ENCODE measurements at places on chromosomes 2 and 18.

GRCh38 chr2:226799976-226800940 lies 638 bp upstream of the IRS1 start:
- no peak for DNase-seq
- peaks cover 81% of the 10 kb centered on the region for H3K27me3 ChIP-seq
- peak overlapping the region; percentile 68 for H3K4me3 ChIP-seq
- H3K4me1 ChIP-seq, result peaks cover 10% of the 10 kb centered on the region
- H3K27ac ChIP-seq, result peak overlapping the region; percentile 91

DNA sequence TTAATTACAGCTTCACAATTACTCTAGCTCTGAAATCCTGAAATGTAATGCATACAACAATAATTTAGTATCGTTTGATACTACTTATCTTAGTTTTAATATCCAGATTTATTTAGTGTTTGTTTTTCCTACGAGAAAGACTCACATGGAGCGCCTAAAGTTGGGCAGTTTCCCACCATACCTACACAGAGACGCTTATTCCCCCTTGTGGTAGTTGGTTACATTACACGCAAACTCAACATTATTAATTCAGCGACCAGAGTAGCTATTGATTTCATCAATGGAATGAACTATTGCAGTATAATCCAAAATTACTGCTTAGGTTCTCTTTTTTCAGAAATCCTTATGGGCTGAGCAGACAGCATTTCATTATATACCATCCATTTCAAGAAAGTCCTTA lies 164.0 kb upstream of the REG3G start:
- no peak overlapping the region for H3K4me3 ChIP-seq
- no peaks in the 10 kb centered on the region for H3K27me3 ChIP-seq
- H3K27ac ChIP-seq, result no peak overlapping the region
- DNase-seq, result no peak
- no peaks in the 10 kb centered on the region for H3K36me3 ChIP-seq

DNA sequence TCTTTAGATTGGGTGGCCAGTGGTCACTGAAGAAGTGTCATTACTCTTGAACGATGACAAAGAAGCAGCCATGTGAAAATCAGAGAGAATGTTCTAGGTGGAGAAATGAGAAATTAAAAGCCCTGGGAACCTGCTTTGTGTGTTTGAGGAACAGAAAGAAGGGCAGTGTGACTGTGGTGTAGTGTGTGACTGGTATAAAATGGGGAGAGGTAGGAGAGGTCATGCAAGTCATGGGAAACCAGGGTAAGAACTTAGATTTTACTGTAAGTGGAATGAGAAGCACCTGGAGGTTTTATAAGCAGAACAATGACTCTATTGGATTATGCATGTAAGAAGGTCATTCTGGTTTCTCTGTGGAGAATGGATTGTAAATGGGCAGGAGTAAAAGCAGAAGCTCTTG lies 12.2 kb downstream of the ICOS start:
- H3K36me3 ChIP-seq, result no peaks in the 10 kb centered on the region
- H3K4me1 ChIP-seq, result no peaks in the 10 kb centered on the region
- H3K27ac ChIP-seq, result no peak overlapping the region
- no peak overlapping the region for H3K4me3 ChIP-seq
- H3K27me3 ChIP-seq, result no peaks in the 10 kb centered on the region
- no peak for DNase-seq

DNA sequence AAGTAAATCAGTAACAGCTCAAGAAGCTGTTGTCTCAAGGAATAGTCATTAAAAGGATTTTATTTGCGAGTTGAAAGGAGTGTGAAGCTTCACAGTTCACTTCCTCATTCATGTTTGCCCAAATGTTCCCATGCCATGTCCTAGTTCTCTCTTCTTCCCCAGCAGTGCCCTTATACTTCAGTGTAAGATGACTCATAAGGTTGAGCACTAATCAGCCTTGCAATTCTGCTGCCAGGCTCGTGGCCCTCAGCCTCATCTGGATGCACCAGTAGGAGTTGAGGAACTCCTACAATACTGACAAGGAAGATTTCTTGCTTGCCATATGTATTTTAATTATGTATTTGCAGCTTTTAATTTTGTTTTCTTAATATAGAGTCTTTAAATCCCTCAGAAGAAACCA lies 1980.4 kb downstream of the SUCLG1 start:
- H3K27ac ChIP-seq, result no peak overlapping the region
- no peaks in the 10 kb centered on the region for H3K4me1 ChIP-seq
- H3K4me3 ChIP-seq, result no peak overlapping the region
- DNase-seq, result peak; percentile 32
- H3K27me3 ChIP-seq, result no peaks in the 10 kb centered on the region
- H3K36me3 ChIP-seq, result no peaks in the 10 kb centered on the region

- no peak overlapping the region for H3K27ac ChIP-seq
- H3K36me3 ChIP-seq, result no peaks in the 10 kb centered on the region
- no peaks in the 10 kb centered on the region for H3K27me3 ChIP-seq
These were observed 325.4 kb downstream of the SMAD2 start for GRCh38 chr18:47605093-47605492.

- H3K27me3 ChIP-seq, result no peaks in the 10 kb centered on the region
- H3K36me3 ChIP-seq, result no peaks in the 10 kb centered on the region
- H3K4me3 ChIP-seq, result no peak overlapping the region
- no peak for DNase-seq
- H3K4me1 ChIP-seq, result no peaks in the 10 kb centered on the region
These were observed 177.9 kb downstream of the NRP2 start for GRCh38 chr2:205860181-205860580.

- H3K4me3 ChIP-seq, result peak overlapping the region; percentile 57
- peaks cover 13% of the 10 kb centered on the region for H3K4me1 ChIP-seq
- H3K27me3 ChIP-seq, result no peaks in the 10 kb centered on the region
These were observed 556 bp downstream of the CYRIA start for GRCh38 chr2:16664809-16665747.

GRCh38 chr2:116487336-116487735 lies 1327.2 kb upstream of the DDX18 start:
- no peak overlapping the region for H3K27ac ChIP-seq
- no peak overlapping the region for H3K4me3 ChIP-seq
- no peaks in the 10 kb centered on the region for H3K4me1 ChIP-seq
- H3K27me3 ChIP-seq, result no peaks in the 10 kb centered on the region
- DNase-seq, result no peak

DNA sequence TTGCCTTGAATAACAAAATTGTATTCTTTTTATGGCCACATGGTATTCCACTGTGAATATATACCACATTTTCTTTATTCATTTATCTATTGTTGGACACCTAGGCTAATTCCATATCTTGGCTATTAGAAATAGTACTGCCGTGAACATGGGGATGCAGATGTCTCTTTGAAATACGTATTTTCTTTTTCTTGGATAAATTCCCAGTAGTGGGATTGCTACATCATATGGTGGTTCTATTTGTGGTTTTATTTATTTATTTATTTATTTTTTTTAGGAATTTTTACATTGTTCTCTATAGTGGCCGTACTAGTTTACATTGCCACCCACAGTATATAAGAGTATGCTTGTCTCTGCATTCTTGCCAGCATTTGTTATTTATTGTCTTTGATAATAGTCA lies 679.8 kb upstream of the NRXN1 start:
- H3K4me1 ChIP-seq, result no peaks in the 10 kb centered on the region
- H3K27me3 ChIP-seq, result no peaks in the 10 kb centered on the region
- DNase-seq, result no peak
- no peak overlapping the region for H3K4me3 ChIP-seq

GRCh38 chr2:180578441-180578840 lies 402.0 kb upstream of the UBE2E3 start:
- H3K4me1 ChIP-seq, result no peaks in the 10 kb centered on the region
- H3K27ac ChIP-seq, result no peak overlapping the region
- H3K4me3 ChIP-seq, result no peak overlapping the region

DNA sequence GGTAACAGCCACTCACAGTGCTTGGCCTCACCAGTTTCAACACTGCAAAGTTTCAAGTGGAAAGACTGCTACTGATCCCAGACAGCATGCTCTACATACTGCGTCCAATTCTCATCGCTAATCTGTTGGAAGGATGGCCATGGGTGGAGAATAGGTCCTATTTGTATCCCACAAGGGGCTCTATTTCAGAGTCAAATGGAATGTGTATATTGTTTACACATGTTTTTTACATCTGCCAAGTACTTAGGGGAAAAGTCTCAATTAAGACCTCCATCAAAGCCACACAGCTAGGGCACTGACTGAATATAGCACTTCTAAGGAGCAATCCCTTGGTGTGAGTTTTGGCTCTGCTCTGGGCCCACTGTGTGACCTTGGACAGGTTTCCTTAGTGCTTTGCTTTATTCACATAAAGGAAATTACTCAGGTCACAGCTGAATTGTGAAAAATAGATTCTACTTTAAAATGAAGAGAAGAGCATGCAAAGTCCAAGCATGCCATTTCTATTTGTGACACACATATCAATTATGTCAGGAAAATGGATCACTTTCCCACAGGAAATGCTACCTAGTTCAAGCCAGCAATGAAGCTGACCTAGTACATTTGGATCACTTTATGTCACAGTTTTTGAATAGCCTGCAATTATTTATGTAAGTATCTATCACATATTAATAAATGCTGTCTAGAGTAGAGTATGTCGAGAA lies 112.9 kb upstream of the STK17B start:
- no peaks in the 10 kb centered on the region for H3K27me3 ChIP-seq
- H3K36me3 ChIP-seq, result no peaks in the 10 kb centered on the region
- H3K4me3 ChIP-seq, result no peak overlapping the region
- H3K4me1 ChIP-seq, result no peaks in the 10 kb centered on the region
- DNase-seq, result no peak

DNA sequence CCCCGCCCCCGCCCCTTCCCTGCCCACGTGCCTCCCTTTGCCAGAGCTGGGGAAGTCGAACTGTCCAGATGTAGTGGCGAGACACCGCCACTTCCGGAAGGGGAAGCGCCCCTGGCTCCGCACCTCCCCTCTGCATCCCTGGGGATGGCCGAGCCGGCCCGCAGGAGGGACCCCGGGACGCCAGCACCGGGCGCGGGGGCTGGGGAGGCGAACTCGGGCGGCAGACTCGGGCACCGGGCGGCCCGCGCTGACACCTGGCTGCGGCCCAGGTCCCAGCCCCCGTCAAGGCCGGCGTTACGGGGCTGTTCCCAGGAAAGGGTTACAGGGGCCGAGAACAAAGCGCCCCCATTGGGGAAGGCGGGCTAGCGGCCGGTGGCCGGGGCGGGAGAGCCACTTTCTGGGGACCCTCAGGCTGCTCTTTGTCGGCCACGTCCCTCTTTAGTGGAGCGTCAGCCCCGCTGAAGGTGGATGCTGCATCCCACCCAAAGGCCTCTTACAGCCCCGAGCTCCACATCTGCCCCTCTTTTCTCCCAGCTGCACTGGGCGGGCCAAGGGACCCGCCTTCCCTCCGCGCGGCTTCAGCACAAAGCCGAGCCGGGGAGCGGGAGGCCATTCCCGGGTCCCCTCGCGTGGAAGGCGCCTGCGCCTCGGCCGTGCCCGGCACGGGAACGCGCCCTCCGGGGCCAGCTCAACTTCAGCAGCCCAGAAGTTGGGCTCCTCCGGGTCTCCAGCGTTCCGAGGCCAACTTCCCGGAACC lies 1.3 kb downstream of the SDC1 start:
- peaks cover 27% of the 10 kb centered on the region for H3K4me1 ChIP-seq
- DNase-seq, result peak; percentile 58
- peaks cover 7% of the 10 kb centered on the region for H3K27me3 ChIP-seq
- H3K36me3 ChIP-seq, result no peaks in the 10 kb centered on the region

- no peaks in the 10 kb centered on the region for H3K4me1 ChIP-seq
- H3K27ac ChIP-seq, result no peak overlapping the region
- no peaks in the 10 kb centered on the region for H3K27me3 ChIP-seq
- H3K4me3 ChIP-seq, result no peak overlapping the region
- H3K36me3 ChIP-seq, result no peaks in the 10 kb centered on the region
These were observed 14.5 kb upstream of the SLC35F5 start for GRCh38 chr2:113770929-113771328.

- H3K27ac ChIP-seq, result no peak overlapping the region
- H3K4me1 ChIP-seq, result peaks cover 3% of the 10 kb centered on the region
- no peaks in the 10 kb centered on the region for H3K36me3 ChIP-seq
- H3K27me3 ChIP-seq, result no peaks in the 10 kb centered on the region
- no peak for DNase-seq
These were observed 90.1 kb downstream of the ALPK2 start for GRCh38 chr18:58538604-58539386.

- no peak overlapping the region for H3K27ac ChIP-seq
- no peaks in the 10 kb centered on the region for H3K27me3 ChIP-seq
- no peak for DNase-seq
- no peaks in the 10 kb centered on the region for H3K36me3 ChIP-seq
- peaks cover 9% of the 10 kb centered on the region for H3K4me1 ChIP-seq
These were observed 5.4 kb downstream of the NBAS start for GRCh38 chr2:15555760-15556193.

- no peak overlapping the region for H3K27ac ChIP-seq
- no peaks in the 10 kb centered on the region for H3K4me1 ChIP-seq
- H3K4me3 ChIP-seq, result no peak overlapping the region
- DNase-seq, result no peak
- H3K36me3 ChIP-seq, result no peaks in the 10 kb centered on the region
These were observed 257.8 kb upstream of the STON1 start for GRCh38 chr2:48272199-48272598.

DNA sequence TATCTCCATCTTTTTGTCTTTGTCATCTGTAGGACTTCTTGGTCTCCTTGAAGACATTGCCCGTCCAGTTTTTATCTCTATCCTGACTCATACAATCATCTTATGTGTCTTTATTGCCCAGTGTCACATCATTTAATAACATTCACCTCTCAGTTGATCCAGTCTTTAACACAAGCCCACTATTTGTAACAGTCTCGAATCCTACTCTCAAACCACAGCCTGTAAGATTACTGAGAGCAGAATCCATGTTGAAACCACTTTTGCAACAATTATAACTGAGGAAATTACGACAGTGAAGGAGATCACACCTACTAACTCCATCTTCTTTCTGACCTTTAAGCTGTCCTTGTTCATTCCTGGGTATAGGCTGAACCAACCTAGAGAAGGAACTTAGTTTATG lies 1206.0 kb upstream of the ZEB2 start:
- H3K27me3 ChIP-seq, result no peaks in the 10 kb centered on the region
- H3K36me3 ChIP-seq, result no peaks in the 10 kb centered on the region
- no peak overlapping the region for H3K4me3 ChIP-seq
- H3K27ac ChIP-seq, result no peak overlapping the region

DNA sequence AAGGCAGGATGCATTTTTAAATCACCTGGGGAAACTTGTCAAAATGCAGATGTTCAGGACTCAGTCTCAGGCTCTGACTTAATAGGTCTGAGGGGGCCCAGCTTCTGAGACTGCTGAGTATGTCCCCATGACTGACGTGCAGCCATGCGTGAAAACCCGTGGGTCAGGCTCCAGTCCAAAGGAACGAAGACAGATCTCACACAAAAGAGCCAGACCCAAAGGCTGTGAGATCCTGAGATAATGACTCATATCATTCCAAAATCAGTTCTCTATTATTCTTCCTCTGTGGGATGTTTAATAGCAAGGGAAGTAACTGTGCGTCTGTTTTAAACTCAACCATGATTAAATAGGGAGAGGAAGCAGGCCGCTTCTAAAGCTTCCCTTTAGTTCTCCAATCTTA lies 107.4 kb upstream of the ACAA2 start:
- no peak overlapping the region for H3K27ac ChIP-seq
- no peak overlapping the region for H3K4me3 ChIP-seq
- H3K4me1 ChIP-seq, result no peaks in the 10 kb centered on the region
- no peaks in the 10 kb centered on the region for H3K36me3 ChIP-seq
- no peak for DNase-seq
- H3K27me3 ChIP-seq, result no peaks in the 10 kb centered on the region

GRCh38 chr2:143674051-143674450 lies 544.8 kb downstream of the ARHGAP15 start:
- no peak for DNase-seq
- H3K27me3 ChIP-seq, result no peaks in the 10 kb centered on the region
- H3K36me3 ChIP-seq, result no peaks in the 10 kb centered on the region
- H3K27ac ChIP-seq, result no peak overlapping the region
- H3K4me1 ChIP-seq, result no peaks in the 10 kb centered on the region

- no peaks in the 10 kb centered on the region for H3K36me3 ChIP-seq
- H3K27me3 ChIP-seq, result no peaks in the 10 kb centered on the region
- no peak for DNase-seq
- H3K27ac ChIP-seq, result no peak overlapping the region
These were observed 37.8 kb downstream of the TCF7L1 start for GRCh38 chr2:85170938-85171475.
